ENCODE measurements at places on chromosomes 11 and 22. TPM values are rescaled to one million over a fixed set of nuclear protein-coding genes. Genes with fewer than 3 reads are reported as not detected.

Gene CCDC116
- 0.36 TPM for total RNA-seq

- no peaks in the 10 kb centered on the region for H3K4me1 ChIP-seq
- no peaks in the 10 kb centered on the region for H3K27me3 ChIP-seq
- no peak overlapping the region for H3K27ac ChIP-seq
- H3K4me3 ChIP-seq, result no peak overlapping the region
- H3K36me3 ChIP-seq, result no peaks in the 10 kb centered on the region
These were observed 102.7 kb upstream of the TRPC6 start for GRCh38 chr11:101686514-101686913.

DNA sequence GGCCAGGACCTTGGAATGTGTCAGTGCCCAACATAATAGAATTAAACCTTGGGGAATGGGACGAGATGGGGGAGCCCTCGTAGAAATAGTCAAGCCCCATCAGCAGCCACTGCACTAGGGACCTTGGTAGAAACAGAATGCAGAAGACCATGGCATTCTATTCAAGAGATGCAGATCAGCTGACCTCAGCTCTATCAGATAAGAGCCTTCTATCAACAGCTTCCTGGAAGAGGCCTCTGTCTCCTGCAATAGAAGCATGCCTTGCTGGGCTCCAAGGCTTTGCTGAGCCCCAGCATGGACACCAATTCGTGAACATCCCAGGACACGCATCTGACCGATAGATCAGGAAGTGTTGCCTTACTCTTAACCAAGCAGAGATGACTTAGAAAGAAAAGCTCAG lies 27.5 kb upstream of the FLI1 start:
- peaks cover 6% of the 10 kb centered on the region for H3K27me3 ChIP-seq
- no peak overlapping the region for H3K4me3 ChIP-seq
- peaks cover 5% of the 10 kb centered on the region for H3K4me1 ChIP-seq
- H3K36me3 ChIP-seq, result no peaks in the 10 kb centered on the region

DNA sequence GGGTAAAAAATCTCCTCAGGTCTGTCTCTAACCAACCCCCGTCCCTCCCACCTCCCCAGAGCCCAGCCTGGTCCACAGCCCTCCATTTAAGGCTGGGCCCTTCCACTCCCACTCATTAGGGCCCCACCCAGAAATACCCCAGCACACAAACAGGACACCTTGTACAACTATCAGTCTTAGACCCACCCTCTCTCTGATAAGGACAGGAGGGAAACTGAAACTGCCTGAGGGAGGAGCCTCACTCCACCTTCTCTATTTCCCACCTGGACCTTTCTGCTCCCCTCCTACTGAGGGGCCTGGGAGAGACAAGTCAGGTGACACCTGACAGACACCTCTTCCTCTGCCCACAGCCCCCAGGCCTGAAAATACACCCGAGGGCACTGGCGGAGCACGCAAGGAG lies 90.2 kb downstream of the PLEKHA7 start:
- no peaks in the 10 kb centered on the region for H3K4me1 ChIP-seq
- peaks cover 46% of the 10 kb centered on the region for H3K27me3 ChIP-seq
- DNase-seq, result no peak
- no peak overlapping the region for H3K4me3 ChIP-seq
- no peak overlapping the region for H3K27ac ChIP-seq

Gene SLC37A2
- total RNA-seq, result 0.29 TPM

Gene CRYBB2
- not detected for total RNA-seq

Gene TNNT3
- total RNA-seq, result not detected

DNA sequence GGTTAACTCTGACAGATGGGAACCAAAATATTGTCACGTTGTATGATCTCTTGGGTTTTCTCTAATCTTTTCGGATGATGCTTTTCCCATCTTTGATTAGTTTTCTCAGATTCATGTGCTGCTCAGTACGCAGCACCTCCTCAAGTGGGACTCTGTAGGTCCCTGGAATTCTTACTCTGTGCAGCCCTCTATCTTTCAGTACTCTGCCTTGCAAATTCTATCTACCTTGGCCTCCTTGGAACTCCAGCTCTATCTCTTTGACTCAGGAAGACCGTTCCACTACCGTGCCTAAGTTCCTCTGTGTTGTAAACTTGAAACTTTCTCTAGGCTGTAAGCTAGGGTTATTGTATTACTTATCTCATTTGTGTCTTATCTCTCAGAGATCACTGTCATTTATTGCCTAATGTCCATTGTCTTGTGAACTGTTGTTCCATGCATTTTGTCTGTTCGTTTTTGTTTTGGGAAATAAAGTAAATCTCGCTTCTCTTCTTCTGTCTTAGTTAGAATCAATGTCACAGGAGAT lies 20.1 kb upstream of the CHORDC1 start:
- H3K27ac ChIP-seq, result no peak overlapping the region
- H3K4me1 ChIP-seq, result no peaks in the 10 kb centered on the region
- H3K4me3 ChIP-seq, result no peak overlapping the region
- no peaks in the 10 kb centered on the region for H3K36me3 ChIP-seq
- no peak for DNase-seq

Gene OR5B21
- not detected for total RNA-seq

DNA sequence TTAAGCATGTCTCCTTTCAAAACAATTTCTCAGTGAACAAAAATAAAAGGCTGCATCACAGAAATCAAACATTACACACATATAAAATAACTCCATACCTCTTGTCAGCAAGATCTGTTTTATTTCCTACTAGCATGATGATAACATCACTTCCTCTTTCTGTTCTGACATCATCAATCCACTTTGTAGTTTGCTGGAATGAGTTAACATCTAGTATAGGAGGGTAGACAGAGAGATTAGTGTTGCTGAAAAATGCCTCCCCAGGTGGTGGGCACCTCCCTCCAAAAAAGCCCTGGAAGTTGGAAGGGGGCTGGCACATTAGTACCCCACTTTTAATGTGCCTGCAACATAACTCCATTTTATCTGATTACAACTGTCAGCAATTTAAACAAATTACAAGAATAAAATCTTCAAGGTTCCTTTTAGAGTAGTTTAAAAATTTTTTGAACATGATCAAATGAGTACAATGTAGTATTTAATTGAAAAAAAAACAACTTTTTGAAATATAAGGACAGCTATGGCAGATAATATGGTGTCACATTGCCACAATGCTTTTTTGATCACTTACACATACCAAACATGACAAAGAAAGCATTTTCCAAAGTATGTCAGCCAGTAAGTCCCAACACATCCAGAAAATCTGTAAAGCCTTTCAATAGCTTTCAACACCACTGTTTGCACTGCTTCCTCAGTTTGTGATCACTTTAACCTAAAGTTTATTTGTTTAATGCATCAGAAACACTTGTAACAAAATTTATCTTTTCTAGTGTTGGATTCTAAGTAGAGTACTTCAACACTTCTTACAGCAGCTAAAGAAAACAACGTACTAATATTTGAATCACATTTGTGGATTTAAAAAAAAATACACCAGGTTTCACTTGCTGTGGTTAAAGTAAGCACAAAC lies 44.5 kb downstream of the RAB6A start:
- H3K36me3 ChIP-seq, result peaks cover 31% of the 10 kb centered on the region
- H3K4me1 ChIP-seq, result no peaks in the 10 kb centered on the region
- H3K27ac ChIP-seq, result no peak overlapping the region
- peak; percentile 45 for DNase-seq

GRCh38 chr11:77179048-77179447 lies 51.0 kb downstream of the MYO7A start:
- no peaks in the 10 kb centered on the region for H3K36me3 ChIP-seq
- DNase-seq, result no peak
- H3K4me1 ChIP-seq, result no peaks in the 10 kb centered on the region
- no peaks in the 10 kb centered on the region for H3K27me3 ChIP-seq

GRCh38 chr22:19869497-19870152 lies 15.0 kb upstream of the GNB1L start:
- peak; percentile 27 for DNase-seq
- no peaks in the 10 kb centered on the region for H3K27me3 ChIP-seq
- no peak overlapping the region for H3K27ac ChIP-seq
- H3K36me3 ChIP-seq, result no peaks in the 10 kb centered on the region

Data from osteoblast (primary cell).